ENCODE measurements at places on chromosomes 4 and X.
A peak's percentile ranks its signal among the peaks of the same experiment; 100 is the strongest.

DNA sequence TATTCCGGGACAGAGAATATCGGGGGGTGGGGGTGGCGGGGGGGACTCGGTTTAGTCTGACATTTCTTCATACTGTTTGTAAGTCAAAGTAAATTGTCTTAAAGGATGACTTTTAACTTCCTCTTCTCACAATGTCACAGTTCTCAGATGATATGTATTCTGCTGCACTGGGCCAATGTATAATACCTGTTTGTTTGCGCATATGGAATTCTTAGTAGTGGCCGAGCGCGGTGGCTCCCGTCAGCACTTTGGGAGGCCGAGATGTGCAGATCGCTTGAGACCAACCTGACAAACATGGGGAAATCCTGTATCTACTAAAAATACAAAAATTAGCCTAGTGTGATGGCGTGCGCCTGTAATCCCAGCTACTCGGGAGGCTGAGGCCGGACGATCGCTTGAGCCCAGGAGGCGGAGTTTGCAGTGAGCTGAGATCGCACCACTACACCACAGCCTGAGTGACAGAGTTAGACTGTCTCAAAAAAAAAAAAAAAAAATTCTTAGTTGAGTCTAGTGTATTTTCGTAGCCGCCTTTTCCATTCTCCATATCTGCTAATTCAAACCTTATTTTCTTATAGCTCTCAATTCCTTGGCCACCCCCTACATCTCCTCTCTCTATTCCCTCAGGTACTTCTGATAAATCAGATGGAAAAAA is 851 bp downstream of the POLR2B start:
- no peak for DNase-seq

- no peak for DNase-seq
These were observed 37.8 kb downstream of the SH3KBP1 start for GRCh38 chrX:19849464-19850080.

DNA sequence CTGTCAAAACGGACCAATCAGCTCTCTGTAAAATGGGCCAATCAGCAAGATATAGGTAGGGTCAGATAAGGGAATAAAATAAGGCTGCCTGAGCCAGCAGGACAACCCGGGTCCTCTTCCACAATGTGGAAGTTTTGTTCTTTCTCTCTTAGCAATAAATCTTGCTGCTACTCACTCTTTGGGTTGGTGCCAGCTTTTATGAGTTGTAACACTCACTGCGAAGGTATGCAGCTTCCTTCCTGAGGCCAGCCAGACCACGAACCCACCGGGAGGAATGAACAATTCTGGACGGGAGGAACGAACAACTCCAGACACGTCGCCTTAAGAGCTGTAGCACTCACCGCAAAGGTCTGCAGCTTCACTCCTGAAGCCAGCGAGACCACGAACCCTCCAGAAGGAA is 287.8 kb downstream of the RAPGEF2 start:
- DNase-seq, result no peak

DNA sequence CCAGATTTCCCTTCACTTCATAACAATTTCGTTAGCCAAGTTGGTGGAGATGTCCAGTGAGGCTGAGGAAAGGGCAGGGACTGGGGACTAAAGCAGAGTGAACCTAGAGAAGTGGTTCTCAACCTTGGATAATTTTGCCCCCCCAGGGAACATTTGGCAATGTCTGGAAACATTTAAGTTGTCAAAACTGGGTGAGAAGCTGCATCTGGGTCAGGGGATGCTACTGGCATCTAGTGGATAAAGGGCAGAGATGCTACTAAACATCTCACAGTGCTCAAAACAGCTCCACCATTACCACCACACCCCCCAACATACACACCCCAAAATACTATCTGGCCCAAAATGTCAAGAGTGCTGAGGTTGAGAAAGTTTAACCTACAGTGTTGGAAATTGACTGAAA is 32.0 kb upstream of the FGF16 start:
- DNase-seq, result no peak

DNA sequence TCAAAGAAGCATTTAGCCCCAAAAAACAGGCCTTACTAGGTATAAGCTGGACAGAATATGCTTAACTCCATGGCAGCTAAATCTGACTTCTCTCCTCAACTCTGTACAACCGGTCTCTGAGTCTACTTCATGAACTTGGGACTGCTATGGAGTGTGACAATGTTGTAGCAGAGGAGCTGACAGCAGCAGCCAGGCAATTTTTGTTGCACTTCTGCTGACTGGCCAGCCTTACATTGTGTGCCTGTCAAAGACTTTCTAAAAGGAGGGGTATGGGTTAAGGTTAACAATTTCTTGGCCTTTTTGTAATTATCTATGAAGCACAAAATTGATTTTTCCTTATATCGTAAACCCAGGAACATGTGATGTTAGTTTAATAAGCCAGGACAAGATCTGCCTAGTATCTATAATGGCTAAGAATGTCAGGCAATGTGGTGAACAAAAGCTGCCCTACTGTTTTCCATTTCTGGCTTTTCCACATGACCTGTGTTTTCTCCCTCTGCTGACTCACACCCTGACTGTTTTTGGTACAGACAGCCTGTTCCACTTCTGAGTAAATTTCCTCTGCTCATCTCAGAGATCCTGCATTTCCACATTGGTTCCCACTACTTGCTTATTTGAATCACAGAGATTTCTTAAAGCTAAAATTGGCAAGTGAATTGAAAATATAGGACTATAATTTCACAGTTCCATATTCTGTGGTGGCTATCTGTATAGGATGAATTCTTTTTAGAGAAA is 9.3 kb downstream of the NOX1 start:
- no peak for DNase-seq

DNA sequence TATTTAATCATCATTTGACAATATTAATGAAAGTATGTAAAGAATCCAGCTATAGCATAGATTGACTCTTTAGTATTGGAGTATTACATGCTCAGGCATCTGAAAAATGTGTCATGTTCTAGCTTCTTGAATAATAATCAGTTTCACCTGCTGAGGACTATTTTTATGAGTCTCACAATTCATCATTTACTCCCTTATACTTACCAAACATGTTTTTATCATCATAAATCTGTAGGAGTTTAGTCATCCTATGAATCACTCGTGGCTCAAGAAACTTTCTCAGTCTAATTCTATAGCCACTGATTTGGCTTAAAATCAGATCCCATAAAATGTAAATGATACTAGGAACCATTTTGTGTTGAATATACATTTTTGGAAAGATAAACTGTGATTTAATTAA is 1616.1 kb downstream of the C4orf33 start:
- DNase-seq, result no peak

DNA sequence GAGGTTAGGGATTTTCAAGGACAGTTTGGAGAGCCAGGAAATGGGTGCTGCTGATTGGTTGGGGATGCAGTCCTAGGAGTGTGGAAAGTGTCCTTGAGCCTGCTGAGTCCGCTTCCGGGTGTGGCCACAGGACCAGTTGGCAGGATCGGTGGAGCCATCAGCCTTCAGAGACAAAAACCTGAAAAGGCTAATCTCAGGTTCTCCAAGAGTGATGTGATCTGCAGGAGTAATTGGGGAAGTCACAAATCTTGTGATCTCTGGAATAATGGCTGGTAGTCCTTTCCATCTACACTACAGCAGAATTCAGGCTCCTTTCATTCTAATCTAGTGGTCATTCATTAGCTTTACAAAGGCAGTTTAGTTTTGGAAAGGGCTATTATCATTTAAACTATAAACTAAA is 55.9 kb upstream of the BMP2K start:
- peak; percentile 32 for DNase-seq

GRCh38 chr4:13537832-13538177 is 6.5 kb downstream of the NKX3-2 start:
- DNase-seq, result no peak

DNA sequence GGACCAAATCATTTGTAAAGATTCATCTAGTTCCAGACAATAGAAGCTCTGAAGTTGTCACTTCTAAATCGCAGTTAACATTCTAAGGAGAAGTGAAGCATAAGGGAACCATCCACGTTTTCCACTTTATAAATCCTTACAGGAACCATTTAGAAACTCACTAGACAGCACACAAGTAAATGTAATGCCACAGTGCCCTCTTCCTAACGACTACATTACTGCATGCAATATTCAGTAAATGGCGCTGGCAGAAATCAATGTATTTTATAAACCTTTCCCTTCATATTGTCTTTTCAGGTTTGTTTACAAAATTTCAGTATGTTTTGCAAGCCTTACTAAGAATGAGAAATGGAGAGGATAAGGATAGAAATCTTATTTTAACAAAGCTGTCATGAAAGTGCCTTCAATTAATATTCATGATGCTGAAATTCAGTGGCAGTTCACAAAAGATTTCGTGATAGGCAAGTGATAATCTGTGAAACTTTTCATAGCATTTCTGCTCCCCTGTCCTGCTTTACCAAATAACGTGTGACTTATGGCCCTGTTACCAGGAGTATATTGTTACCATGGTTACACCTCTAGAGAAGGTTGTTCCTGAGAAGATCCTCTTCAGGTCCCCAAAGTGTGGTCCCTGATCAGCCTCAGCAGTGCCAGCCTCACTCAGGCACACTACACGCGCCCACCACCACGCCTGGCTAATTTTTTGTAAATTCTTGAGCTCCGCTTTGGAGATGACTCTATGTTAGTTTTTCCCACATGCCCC is 54.2 kb downstream of the TMA16 start:
- DNase-seq, result no peak

DNA sequence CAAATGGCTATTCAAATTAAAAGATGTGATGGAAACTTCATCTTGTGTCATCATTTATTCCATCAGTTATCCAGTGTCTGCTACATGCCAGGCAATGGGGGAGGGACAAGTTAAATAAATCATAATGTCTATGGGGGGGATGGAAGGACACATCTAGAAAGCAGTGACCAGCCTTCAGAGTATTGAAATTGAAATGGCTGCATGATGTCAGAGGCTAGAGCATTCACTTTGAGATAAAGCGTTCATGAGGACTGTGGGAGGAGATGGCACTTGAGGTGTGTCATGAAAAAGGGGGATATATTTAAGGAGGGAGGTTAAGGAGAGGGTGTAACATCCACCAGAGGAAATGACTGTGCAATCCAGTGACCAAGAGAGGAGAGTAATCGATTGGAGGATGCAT is 50.6 kb downstream of the SLIT2 start:
- no peak for DNase-seq

DNA sequence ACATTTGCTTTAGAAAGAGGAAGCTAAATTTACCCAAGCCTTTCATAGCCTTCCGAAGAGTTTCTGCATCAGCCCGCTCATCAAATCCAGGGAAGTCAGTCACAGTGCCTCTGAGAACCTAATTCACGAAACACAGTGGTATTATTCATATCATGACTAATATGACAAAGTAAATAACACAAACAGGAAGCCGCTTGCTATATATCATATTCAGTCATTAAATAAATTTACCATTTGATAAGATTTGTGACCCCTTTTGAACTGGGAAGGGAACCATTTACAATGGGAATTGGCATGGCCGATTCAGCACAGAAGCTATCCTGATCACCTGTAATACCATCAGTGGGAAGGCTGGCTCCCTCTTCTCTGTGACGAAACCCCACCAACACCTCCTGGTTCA is 10.5 kb downstream of the ANXA5 start:
- no peak for DNase-seq

- DNase-seq, result no peak
These were observed 21.6 kb downstream of the NYX start for GRCh38 chrX:41468647-41469323.

- DNase-seq, result no peak
These were observed 564 bp downstream of the PGK1 start for GRCh38 chrX:78104447-78105176.

Measured in NT2/D1 (cell line).